ENCODE measurements at places on chromosomes 1 and 21.

GRCh38 chr1:204751480-204751879 is 65.9 kb upstream of the LRRN2 start:
- no peak for DNase-seq

DNA sequence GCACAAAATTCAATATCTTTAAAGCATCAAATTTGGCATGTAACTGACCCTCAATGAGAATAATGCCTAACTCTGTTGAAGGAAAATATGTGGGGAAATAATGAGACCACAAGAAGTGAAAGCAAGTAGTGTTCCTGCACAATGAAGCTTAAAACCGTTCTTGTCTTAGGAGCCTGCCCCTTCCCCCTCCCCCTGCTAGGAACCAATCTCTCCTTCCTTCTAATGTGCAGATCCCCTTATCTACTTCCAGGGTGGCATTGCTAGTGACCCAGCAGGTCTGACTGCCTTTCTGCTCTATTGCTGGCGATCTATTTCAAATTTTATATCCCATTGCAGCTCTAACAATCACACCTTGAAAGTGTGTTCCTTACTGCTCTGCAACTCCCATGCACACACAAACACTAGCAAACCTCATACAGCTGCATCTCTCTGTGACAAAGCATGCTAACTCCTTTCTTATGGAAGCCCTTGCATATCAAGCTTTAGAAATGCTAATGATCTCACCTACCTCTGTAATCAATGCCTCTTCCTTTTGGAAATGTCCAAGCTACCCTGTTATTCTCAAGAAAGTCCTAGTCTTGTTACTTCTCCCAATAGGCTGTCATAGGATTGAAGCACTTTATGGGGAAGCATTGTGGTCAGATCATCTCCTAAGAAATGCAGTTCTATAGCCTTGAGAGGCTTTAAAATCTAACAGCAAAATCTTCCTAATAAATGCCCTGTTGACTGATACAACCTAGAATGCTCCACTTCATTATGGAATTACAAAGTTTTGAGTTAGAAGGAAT is 26.5 kb downstream of the BCL9 start:
- DNase-seq, result no peak

DNA sequence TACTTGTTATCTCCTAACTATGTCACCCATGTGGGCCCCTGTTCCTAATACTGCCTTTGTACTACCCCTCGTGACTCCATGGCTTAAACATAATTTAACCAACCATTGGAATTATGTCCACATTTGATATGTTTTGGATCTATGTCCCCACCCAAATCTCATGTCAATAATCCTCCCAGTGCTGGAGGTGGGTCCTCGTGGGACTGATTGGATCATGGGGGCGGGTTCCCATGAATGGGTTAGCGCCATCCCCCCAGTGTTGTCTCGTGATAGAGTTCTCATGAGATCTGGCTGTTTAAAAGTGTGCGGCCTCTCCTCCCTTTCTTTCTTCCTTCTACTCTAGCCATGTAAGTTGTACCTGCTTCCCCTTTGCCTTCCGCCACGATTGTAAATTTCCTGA is 9.8 kb downstream of the CBR1 start:
- no peak for DNase-seq

- no peak for DNase-seq
These were observed 35.8 kb downstream of the NCAM2 start for GRCh38 chr21:21034036-21034435.

- peak; percentile 21 for DNase-seq
These were observed 9.1 kb downstream of the IBA57 start for GRCh38 chr1:228174482-228175315.

DNA sequence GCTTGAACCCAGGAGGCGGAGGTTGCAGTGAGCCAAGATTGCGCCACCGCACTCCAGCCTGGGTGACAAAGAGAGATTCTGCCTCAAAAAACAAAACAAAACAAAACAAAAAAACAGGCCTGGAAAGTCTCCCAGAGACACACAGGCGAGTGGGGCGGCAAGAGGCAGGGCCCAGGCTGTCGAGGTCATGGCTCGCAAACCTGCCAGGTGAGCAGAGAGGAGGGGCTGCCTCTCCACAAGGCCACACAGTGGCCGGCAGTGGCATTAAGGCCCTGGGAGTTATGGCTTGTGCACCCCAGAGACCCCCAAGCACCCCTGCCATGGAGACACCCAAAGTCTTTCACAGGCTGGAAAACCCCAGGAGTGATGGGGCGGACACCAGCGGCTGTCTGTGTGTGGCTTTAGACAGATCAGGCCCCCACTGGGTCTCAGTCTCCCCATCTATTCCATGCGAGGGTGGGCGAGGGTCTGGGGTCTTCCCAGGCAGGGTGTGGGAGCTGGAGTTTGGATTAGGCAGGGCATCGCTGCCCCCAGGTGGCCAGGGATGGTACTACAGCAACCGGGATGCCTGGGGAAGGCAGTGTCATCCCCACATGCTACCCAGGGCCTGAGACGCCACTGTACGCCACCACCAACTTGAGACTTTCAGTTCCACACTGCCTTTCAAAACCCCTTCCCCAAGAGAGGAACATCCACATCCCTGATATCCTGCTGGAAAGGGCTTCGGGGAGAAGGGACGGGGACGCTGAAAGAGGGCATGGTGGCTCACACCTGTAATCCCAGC is 7.3 kb upstream of the CTRC start:
- peak; percentile 81 for DNase-seq

- no peak for DNase-seq
These were observed 87.4 kb downstream of the UBR4 start for GRCh38 chr1:19122668-19123067.

DNA sequence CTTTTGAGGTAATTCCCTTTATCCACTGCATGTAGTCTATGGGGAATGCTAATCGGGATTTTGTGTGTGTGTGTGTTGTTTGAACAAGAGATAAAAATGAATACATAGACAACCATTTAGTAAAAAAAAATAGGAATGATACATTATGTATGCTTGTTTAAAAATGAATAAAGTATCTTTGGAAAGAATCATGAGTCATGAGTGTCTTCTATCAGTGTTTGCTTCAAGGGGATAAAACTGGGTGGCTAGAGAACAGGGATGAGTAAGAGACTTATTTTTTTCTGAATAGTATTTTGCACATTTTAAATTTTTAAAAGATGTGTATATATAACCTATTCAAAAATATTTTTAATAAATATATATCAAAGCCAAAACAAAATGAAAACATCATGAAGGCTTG is 839.4 kb upstream of the ADGRL4 start:
- DNase-seq, result no peak

- DNase-seq, result no peak
These were observed 81.5 kb downstream of the BEND5 start for GRCh38 chr1:48695161-48695560.

- DNase-seq, result no peak
These were observed 362.3 kb downstream of the HLX start for GRCh38 chr1:221241592-221241991.

DNA sequence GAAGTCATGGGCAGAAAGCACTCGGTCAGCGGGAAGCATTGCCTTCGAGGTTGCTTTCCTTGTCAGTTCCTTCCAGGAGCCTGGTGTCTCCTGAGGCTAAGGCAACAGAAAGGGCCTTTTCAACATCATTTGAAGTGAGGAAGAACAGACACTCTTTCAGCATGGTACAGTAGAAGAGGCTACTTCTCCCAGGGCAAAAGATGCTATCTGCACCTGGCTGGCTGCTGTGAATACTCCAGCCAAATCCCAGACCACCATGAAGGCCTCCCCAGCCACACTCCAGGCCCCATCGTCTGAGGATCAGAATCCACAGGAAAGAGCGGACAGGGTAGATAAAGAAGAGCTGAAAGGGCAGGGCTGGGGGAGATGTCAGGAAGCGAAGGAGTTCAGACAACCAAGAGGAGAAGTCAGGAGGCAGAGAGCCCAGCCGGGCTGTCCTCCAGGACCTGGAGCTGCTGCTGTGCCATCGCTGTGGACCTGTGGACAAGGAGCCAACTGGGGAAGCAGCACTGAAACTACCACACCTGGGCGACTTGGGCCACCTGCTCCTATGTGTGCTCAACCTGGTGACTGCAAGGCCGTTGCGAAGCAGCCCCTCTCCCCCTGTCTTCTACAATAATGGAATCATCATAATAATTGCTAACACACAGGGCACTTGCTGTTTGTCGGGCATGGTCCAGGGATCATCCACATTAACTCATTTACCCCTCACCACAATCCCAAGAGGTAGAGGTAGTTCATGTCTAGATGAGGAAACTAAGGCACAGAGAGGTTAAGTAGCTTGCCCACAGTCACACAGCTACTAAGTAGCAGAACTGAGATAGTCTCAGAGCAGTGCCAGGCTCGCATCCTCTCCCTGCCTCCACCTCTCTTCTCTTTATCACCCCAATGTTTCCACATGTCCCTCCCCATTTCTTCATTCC is 88.0 kb upstream of the ZBTB40 start:
- DNase-seq, result no peak

DNA sequence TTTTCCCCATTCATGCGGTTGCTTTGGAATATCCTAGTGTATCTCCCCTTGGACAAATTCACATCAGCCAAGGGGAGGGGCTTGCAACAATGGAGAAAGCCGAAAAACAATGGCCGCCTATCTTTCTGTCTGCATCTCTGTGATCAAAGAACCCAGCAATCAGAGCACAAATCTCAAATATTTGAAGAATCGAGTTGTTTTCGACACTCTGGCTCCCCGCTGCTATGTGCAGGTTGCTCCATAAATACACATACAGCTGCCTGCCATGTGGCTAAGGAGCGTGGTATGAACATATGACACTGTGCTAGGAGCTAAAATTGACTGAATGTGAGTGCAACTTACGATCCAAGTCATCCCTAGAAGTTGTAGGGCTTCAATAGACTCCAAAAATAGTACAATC is 8.5 kb downstream of the CFHR4 start:
- no peak for DNase-seq

GRCh38 chr1:21034725-21035628 is 141.7 kb downstream of the EIF4G3 start:
- DNase-seq, result no peak

DNA sequence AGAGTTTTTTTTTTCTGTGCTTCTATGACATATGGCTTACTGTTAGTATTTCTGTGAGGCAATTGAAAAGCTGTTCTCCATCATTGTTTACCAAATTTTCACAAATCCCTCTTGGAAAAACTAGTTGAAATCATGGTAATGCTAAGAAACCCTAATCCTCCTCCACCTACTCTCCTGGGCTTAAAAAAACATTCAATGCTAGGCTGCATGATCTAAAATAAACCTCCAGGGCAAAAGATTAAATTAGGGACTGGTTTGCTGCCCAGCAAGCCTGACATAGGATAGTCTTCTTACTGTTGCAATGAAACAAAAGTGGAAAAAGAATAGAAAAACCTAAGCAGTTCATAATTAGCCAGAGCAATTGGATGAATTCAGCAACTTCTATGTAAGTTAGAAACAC is 16.1 kb downstream of the C1orf52 start:
- DNase-seq, result no peak

DNA sequence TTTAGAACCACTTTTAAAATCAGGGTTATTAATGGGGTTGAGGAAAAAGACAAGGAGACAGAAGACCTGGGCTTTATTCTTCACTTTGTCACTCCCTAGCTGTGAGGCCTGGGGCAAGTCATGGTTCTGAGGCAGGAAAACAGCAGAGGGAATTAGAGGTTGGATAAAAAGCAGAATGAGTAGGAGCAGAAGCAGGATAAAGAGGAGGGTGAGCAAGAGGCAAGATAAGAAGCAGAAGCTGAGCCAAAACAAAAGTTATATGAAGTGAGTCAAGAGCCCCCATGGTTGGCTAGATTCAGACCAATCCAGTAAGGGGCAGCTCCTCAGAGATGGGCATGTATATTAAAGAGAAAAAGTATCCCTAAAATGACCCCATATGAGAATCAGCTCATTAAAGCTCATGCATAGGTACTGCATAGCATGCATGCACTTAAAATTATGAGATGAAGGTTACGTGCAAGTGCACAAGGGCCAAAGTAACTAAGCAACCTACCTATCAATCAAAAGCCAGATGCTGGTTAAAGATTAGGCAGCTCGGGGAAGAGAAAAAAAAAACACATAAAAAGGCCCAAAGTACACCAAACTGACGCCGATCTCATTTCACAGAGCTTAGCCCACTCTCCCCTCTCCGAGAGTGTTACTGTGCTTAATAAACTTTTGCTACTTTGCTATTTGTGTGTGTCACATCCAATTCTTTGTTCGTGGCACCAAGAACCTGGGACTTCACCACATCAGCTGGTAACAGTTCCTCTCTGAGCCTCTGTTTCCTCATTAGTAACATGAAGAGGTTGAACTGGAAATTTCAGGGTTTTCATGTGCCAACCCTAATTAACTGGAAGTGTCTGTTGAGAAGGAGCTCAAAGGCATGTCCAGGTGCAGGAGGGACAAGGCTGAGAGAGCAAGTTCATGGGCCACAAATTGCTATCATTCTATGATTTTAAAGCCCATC is 2.2 kb downstream of the AVPR1B start:
- DNase-seq, result no peak

DNA sequence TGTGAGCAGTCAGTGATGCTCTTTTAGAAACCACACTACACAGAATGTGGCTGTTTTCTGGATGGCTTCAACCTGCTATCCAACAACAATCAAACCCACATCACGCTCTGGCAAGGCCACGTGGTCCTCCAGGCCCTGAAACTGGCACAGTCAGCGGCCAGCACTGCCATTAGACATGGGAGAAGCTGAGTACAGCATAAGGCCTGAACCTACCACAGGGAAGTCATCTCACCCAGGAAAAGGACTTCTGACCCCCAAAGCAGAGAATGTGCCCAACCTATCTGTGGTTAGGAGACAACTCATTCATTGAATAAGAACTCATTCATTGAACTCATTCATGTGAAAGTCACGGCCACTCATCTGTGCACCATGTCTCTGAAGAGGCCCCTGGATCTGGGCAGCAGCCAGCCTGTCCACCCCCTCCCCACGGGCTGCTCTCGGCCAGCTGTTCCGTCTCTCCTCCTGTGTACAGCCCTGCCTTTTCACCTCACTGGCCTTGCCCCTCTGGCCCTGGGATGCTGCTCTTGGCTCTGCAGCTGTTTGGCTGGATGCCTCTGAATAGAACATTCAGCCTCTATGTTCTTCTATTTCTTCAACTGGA is 41.1 kb downstream of the C1orf198 start:
- no peak for DNase-seq

DNA sequence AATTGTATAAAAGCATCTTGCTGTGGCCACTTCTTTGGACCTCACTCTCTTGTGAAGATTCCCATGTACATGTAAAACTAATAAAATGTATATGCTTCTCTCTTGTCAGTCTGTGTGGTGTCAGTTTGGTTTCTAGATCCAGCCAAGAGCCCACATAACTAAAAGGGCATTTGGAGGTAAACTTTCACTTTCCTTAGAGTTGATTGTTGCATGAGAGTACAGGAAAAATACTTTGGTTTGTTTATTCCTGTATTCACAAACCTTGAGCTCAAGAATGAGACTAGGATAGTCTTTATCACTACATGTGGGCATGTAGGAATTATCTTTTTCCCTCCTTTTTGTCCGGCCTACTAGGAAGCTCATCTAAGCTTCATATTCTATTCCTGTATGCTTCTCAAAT is 50.9 kb downstream of the KCTD3 start:
- no peak for DNase-seq

GRCh38 chr1:201585901-201586300 is 47.0 kb downstream of the NAV1 start:
- DNase-seq, result no peak

Data from activated naive CD4-positive, alpha-beta T cell treated with Interleukin-2 at 50 U/mL for 16 hours (primary cell).